ENCODE measurements at places on chromosomes 12 and 14. TPM values are rescaled to one million over a fixed set of nuclear protein-coding genes. Genes with fewer than 3 reads are reported as not detected.

- no peak for DNase-seq
- no peaks in the 10 kb centered on the region for H3K4me1 ChIP-seq
- H3K27ac ChIP-seq, result no peak overlapping the region
- H3K4me3 ChIP-seq, result no peak overlapping the region
These were observed 13.6 kb upstream of the MYBPC1 start for GRCh38 chr12:101581190-101581589.

DNA sequence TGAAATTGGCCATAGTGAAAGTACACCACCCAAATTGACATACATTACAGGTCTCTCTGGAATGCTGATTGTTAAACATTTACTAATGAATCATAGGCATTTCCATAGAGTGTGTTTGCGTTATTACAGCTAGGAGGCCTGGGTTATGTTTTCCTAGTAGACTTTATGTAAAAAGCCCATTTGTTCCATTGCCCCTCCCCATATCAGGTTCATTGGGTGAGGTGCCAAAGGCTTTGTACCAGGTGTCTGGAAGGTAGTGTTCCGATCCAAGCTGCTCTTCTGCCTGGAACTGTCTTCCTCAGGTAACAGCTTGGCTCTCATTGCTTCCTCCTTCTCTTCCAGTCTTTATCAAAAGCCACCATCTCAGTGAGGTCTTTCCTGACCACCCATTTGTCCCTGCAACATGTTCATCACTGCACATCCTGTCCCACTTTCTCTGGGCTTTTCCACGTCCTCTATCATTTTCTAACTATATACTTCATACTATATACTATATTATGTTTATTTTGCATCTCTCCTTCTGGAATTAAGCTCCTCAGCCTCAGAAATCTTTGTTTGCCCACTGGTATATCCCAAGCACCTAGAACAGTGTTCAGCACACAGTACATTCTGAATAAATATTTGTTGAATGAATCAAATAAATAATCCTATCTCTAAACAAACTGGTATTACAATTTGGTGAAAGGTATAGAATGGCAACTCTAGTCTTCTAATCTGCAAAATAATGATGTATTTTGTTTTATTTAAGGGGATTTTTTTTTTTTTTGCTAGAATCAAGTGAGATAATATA, 252.3 kb downstream of the KTN1 start:
- no peaks in the 10 kb centered on the region for H3K36me3 ChIP-seq
- no peaks in the 10 kb centered on the region for H3K27me3 ChIP-seq
- DNase-seq, result no peak
- H3K4me3 ChIP-seq, result no peak overlapping the region

A2ML1 gene
- total RNA-seq, result 2.8 TPM

- peak overlapping the region; percentile 17 for H3K4me3 ChIP-seq
- peaks cover 3% of the 10 kb centered on the region for H3K4me1 ChIP-seq
- peaks cover 7% of the 10 kb centered on the region for H3K36me3 ChIP-seq
- no peak overlapping the region for H3K27ac ChIP-seq
These were observed 303.1 kb upstream of the SOX5 start for GRCh38 chr12:24252602-24253001.

DNA sequence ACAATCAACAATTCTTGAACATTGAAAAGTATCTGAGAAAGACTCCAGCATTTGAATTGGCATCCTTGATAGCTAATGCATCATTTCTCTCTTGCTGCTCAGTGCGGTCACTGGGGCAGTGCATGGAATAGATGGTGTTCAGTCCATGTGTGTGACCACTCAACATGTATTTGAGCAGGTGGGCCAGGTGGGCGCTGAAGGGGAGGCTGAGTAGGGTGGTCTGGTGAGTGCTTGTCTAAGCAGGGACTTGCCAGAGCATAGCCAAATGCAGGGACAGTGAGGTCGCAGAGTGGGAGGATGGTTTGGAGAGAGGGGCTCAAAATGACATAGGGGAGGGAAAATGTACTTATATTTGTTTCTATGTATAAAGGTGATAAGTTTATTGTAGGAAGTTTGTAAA, 409.0 kb downstream of the TMEM121 start:
- peaks cover 12% of the 10 kb centered on the region for H3K36me3 ChIP-seq
- DNase-seq, result peak; percentile 4
- H3K4me1 ChIP-seq, result no peaks in the 10 kb centered on the region
- H3K4me3 ChIP-seq, result no peak overlapping the region

GRCh38 chr12:54356228-54356627, 8.1 kb downstream of the GPR84 start:
- H3K27ac ChIP-seq, result no peak overlapping the region
- H3K4me1 ChIP-seq, result peaks cover 16% of the 10 kb centered on the region
- H3K36me3 ChIP-seq, result no peaks in the 10 kb centered on the region
- no peak for DNase-seq
- no peak overlapping the region for H3K4me3 ChIP-seq

GRCh38 chr14:96567289-96567899, 65.2 kb downstream of the PAPOLA start:
- no peaks in the 10 kb centered on the region for H3K4me1 ChIP-seq
- no peak overlapping the region for H3K27ac ChIP-seq
- H3K27me3 ChIP-seq, result no peaks in the 10 kb centered on the region
- DNase-seq, result no peak
- H3K36me3 ChIP-seq, result peaks cover 34% of the 10 kb centered on the region

CPNE6 gene
- not detected for total RNA-seq

GRCh38 chr12:5171701-5172100, 128.0 kb downstream of the KCNA5 start:
- peaks cover 2% of the 10 kb centered on the region for H3K4me1 ChIP-seq
- no peaks in the 10 kb centered on the region for H3K36me3 ChIP-seq
- peak; percentile 58 for DNase-seq
- no peaks in the 10 kb centered on the region for H3K27me3 ChIP-seq
- no peak overlapping the region for H3K4me3 ChIP-seq

RFC5 gene
- total RNA-seq, result 50.4 TPM

DNA sequence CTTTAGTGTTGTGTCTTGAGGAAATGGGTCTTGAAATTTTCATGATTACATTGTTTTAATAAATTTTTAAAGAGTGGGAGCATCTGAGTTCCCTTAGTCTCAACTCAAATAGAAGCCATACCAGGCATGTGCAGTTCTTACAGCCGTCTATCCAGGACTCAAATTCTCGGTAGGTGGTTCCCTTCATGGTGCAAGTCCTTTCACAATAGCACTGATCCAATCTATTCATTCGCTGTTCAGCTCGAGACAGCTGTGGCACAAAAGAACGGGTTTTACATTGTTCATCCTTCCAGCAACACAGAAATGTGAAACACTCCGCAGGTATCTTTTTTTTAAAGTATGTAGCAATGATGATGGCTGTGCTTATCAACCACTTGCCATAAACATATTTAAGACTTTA, 100.2 kb downstream of the NELL2 start:
- H3K27ac ChIP-seq, result no peak overlapping the region
- peaks cover 2% of the 10 kb centered on the region for H3K4me1 ChIP-seq
- no peaks in the 10 kb centered on the region for H3K27me3 ChIP-seq

DNA sequence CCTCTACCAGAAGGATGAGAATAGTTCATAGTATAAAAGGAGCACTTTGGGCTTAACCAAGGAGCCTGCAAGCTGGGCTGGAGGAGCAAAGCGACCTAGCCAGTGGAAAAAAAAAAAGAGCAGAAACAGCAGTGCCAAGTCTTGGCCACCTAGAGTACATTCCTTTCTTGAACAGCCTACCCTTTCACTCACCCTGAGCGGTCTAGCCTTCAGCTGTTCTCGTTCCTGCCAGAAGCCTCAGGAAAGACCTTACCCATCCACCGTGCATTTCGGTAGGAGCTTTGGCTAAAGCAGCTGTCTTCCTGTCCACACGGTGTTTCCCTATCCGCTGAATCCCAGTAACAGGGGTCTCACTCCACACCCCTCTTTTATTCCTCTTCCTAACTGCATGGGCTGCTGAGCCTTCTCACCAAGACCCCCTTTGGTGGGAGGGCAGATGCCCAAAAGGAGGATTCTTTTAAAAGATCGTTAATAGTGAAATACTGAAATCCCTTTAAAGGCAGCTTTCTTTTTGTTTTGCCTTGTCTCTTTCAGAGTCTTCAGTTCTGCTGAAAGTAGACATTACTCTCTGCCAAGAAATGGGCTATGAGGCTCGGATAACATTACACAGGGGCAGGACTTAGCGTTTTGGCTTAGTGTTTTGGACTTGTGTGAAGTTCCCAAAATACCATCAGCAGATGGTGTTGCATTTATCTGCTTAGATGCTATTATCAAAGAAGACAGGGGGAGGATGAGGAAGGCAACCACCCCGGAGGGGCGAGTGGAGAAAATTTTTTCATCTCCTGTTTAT, 88.5 kb upstream of the METAP2 start:
- H3K27ac ChIP-seq, result no peak overlapping the region
- no peaks in the 10 kb centered on the region for H3K36me3 ChIP-seq
- no peaks in the 10 kb centered on the region for H3K27me3 ChIP-seq
- H3K4me3 ChIP-seq, result no peak overlapping the region

ENDOU gene
- total RNA-seq, result not detected

CLIP1 gene
- total RNA-seq, result 20.1 TPM

- H3K4me3 ChIP-seq, result no peak overlapping the region
- no peaks in the 10 kb centered on the region for H3K36me3 ChIP-seq
- H3K27me3 ChIP-seq, result no peaks in the 10 kb centered on the region
- peak; percentile 54 for DNase-seq
- no peak overlapping the region for H3K27ac ChIP-seq
- H3K4me1 ChIP-seq, result no peaks in the 10 kb centered on the region
These were observed 24.3 kb downstream of the MOAP1 start for GRCh38 chr14:93160353-93160801.

Measured in H9 (cell line).